ENCODE measurements at places on chromosomes 1 and 21.

GRCh38 chr1:68379085-68379478, 70.7 kb downstream of the RPE65 start:
- DNase-seq = peak; percentile 44

- DNase-seq = no peak
These were observed 30.6 kb downstream of the CDKN2C start for GRCh38 chr1:51000651-51001050.

DNA sequence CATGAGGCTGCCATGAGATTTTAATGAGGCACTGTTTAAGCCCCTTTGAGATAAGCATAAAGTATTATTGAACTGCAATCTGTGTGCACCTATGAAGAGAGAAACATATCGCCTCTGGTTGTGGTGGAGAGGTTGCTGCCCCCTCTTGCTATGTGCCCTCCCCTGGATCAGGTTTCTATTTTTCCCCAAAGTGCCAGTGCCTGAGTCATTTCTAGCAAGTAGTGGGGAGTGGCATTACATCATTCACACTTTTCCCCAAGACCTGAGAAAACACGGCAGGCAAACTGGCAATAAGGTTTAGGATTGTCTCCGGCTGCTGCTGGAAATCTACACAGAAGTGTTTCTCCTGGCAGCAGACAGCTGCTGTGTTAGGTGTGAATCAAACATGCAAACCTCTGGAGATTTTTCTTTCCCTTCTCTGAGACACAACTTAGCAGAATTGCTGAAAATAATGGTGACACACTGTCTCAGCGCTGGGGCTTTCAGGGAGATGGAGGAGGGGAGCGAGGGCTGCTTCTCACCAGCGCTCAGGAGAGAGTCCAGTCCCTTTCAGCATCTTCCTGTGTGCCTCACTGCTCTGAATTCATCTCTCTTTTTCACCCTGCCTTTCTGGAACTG, 13.7 kb upstream of the RGS16 start:
- peak; percentile 30 for DNase-seq

DNA sequence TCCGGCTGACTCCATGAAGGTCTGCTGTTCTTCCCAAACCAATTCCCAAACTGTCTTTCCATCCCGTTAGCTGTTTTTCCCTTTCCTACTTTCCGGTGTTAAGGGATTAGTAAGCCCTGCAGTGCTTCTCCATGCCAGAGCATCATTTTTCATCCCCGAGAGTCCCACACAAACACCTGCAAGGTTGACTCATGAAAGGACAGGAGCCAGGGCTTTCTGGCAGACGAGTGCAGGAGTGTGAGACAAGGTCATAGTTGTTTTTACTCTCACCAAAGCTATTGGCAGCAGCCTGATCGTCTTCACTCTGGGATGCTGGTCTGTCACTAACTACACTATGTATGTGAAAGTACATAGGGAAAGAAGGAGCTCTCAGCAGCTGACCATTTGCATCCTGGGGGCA, 10.2 kb upstream of the BECN2 start:
- no peak for DNase-seq

Measured in EH (cell line).